ENCODE measurements at places on chromosomes 12 and 14.

DNA sequence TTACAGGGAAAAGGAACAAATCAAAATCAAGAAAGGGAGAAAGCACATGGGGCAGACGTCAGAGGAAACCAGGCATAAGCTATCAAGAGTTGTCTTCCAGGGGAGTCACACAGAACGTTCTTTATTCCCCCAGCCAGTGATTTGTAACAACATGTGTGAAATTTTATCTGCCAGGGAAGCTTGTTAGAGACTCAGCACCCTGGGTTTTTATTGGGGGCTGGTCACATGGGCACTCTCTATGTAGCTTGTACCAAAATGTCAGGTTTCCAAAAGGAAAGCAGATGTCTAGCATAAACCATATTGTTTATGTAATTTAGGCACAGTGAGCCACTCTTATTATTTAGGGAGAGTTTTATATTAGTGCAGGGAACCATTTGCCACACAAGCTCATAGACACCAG lies 440.4 kb upstream of the DCN start:
- DNase-seq: no peak

DNA sequence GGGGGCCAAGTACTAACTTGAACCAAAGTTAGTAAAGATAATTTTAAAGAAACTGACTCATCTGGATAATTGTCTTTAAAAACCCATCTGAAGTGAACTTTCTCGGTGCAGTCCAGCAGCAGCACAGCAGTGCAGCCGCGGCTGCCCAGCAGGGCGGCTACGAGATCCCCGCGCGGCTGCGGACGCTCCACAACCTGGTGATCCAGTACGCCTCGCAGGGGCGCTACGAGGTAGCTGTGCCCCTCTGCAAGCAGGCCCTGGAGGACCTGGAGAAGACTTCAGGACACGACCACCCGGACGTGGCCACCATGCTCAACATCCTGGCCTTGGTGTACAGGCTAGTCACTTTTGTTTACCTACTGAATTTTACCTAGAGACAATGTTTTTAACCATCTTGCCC lies 33.6 kb downstream of the KLC1 start:
- no peak for DNase-seq

GRCh38 chr12:48187916-48188695 lies 4.7 kb downstream of the CCDC184 start:
- DNase-seq: no peak

DNA sequence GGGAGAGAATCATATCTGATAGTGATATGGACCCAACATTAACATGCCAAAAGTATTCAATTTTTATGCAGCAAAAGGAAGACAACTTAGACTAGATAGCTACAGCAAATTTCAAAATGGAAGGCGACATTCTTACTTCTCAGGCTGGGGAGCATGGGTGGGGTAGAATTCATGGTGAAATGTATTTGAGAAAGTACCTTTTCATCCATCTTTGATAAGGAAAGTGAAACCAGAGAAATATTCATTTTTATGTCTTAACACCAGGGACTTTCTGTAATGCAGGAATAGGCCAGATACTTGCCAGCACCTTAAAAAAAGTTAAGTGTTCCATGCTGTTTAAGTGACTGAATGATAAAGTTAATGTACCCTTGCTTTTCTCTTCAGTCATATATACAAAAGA lies 13.4 kb downstream of the BTG1 start:
- no peak for DNase-seq

GRCh38 chr12:68227356-68227755 lies 1.7 kb upstream of the IL26 start:
- no peak for DNase-seq

GRCh38 chr12:114764510-114764909 lies 80.5 kb upstream of the TBX3 start:
- no peak for DNase-seq

GRCh38 chr12:113267621-113268020 lies 46.4 kb downstream of the TPCN1 start:
- DNase-seq: no peak

DNA sequence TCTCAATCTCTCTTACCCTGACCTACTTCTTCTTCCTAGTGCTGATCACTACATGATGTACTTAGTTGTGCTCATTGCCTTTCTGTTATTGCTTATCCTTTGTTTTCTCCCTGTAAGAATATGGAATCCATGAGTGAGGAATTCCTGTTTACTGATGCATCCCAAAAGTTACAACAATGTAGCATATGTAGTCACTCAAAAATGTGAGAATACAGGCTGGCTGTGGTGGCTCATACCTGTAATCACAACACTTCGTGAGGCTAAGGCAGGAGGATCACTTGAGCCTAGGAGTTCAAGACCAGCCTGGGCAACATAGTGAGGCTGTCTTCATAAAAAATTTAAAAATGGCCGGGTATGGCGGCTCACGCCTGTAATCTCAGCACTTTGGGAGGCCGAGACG lies 8.0 kb upstream of the WDR20 start:
- DNase-seq: no peak

DNA sequence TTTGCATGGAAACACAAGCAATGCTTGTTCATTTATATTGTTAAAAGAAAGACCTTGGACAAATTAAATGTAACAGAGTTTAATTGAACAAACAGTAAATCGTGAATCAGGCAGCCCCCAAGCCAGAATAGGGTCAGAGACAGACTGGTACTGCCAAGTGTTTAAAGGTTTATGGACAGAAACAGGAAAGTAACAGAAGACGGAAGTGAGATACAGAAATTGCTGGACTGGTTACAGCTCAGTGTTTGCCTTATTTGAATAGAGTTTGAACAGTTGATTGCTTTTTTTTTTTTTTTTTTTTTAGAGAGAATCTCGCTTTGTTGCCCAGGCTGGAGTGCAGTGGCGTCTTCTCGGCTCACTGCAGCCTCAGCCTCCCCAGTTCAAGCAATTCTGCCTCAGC lies 50.3 kb downstream of the DAO start:
- no peak for DNase-seq

- peak; percentile 66 for DNase-seq
These were observed 75.2 kb downstream of the LRRC74A start for GRCh38 chr14:76901171-76902055.

DNA sequence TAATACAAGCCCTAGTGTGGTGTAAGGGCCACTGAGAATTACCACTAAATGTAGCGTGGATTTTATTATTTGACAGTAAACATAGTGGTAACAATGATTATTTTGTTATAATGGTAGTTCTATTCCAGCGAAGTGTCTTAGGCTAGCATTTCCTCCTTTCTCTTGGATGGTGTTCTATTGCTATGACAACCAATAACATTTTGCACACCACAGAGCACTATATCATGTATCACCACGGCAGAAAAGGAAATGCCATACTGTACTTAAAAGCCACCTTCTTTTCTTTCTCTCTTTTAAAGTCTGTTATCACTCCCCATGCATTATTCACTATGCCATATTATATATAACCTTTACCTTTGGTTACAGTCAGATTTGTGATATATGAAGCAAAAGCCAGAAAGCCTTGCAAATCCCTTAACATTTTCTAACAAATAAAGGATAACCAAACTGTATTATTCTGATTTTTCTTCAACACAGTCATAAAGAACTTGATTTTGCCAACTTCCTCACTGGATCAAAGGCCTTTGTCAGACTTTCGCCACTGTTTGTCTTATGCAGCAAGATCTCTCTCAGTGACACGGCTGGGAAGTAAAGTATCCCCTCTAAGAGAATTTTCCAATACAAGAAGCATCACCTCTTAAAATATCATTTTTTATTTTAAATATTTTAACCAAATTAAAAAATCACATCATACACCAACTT lies 195.8 kb downstream of the FOXN3 start:
- no peak for DNase-seq

- peak; percentile 24 for DNase-seq
These were observed 23.5 kb downstream of the RDH12 start for GRCh38 chr14:67725171-67725570.

GRCh38 chr14:50008974-50009373 lies 107.4 kb downstream of the VCPKMT start:
- DNase-seq: no peak

GRCh38 chr12:130186651-130187268 lies 24.5 kb downstream of the FZD10 start:
- no peak for DNase-seq

DNA sequence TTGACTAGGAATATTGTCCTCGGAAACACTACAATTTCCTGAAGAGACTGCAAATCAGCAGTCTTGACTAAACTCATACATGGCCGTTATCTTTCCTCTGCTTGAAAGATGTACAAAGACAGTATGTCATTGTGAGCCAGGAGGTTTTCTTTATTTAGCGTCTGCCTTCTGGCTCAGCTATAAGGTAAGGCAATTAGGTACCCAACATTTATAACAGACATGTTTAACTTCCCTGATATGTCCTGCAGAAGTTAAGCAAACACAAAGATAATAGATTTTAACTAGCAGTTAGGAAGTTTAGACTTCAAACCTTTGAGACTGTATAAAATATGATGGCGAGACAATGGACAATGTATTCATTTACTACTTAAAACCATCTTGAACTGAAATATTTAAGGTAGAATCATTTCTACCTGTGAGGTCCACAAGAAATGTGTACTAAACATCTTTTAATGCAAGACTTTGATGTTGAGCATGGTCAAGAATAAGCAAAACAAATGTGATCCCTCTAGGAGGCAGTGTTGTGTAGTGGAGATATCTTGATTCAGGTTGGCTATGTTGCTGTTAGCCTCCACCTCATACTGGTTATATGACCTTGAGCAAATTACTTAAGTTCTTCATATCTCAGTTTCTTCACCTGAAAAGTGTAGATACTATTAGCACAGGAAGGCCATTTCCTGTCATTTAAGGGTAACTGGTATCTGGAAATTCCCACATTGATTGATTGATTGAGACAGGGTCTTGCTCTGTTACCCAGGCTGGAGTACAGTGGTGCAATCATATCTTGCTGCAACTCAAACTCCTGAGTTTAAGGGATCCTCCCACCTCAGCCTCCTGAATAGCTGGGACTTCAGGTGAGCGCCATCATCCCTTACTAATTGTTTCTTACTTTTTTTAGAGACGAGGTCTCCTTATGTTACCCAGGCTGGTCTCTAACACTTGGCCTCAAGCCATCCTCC lies 96.3 kb upstream of the EEA1 start:
- DNase-seq: peak; percentile 77

GRCh38 chr12:11718768-11719253 lies 69.3 kb downstream of the ETV6 start:
- no peak for DNase-seq

- no peak for DNase-seq
These were observed 176.5 kb downstream of the PIWIL1 start for GRCh38 chr12:130514149-130514551.

DNA sequence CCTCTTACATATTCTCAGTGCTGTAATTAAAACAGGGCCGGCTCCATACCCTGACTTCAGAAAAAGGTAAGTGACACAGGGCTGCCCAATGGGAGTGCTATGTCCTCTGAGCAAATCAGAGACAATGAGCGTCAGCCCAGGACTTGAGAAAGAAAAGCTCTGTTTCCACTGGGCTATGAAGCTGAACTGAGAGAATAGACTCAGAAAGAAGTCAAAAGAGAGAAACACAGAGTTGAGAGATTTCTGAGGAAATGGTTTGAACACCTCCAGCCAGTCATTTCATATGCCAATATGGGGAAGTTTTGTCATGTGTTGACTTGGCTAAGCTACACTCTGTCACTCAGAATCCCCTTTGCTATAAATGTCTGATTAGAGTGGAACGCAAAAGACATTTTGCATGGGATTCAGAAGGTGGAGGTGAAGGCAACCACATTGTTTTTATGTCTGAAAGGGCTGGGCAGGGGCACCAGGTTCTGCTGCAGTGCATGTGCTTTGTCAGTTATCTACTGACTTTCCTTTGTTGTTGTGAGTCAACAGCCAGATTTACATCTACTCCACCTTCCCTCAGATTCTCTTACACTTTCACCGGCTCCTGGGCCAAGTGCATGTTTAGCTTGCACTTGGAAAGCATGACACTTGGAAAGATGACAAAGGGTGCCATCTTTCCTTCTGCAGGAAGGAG lies 313.3 kb downstream of the DUSP6 start:
- no peak for DNase-seq

- DNase-seq: no peak
These were observed 31.7 kb upstream of the DYNC1H1 start for GRCh38 chr14:101932673-101933072.

GRCh38 chr12:41220931-41221330 lies 32.8 kb downstream of the PDZRN4 start:
- no peak for DNase-seq

GRCh38 chr12:46562625-46563225 lies 190.2 kb upstream of the SLC38A2 start:
- no peak for DNase-seq

DNA sequence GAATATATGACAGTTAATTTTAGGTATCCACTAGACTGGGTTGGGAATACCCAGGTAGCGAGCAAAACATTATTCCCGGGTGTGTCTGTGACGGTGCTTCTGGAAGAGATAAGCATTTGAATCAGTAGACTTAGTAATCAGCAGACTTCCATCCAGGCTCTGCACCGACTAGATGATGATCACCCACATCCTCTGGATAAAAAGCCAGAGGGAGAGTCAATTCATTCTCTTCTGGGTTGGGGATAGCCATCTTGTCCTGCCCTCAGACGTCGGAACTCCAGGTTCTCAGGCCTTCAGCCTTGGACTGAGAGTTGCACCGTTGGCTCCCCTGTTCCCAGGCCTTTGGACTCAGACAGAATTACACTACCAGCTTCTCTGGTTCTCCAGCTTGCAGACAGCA lies 168.0 kb downstream of the PHLDA1 start:
- DNase-seq: no peak

GRCh38 chr14:83556746-83557453 lies 1973.0 kb upstream of the FLRT2 start:
- no peak for DNase-seq

DNA sequence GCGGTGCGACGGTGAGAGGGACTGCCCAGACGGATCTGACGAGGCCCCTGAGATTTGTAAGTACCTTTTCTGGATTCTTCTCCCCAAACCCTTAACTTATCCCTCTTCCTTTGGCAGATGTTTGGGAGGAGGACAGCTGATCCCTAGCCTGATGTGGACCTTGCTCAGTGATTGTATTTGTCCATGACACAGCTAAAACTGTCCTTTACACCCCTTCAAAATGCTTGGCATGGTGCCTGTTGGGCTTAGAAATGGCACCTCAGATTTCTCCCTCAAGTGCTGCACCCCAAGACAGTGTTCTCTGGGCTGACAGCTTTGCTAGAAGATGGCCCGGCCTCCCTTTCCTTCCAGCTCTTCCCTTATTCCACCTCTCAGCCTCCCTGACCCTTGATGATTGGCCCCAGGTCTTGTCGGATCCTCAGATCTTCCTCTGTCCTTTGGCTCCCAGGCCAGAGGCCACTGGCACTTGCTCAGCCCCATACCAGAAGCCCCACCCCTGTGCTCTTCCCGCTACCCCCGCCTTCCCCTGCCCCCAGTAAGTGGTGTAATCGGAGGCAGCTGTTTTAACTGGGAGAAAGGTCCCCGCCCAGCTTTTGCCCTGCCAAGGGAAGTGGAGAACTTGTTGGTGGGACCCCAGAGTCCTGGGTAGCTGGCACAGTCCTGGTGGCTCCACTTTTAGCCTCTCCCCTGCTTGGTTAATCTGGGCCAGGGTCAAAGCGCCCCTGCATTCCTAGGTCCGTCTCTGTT lies 8.7 kb downstream of the LRP1-AS start:
- no peak for DNase-seq

GRCh38 chr14:96130391-96130790 lies 74.2 kb upstream of the BDKRB2 start:
- no peak for DNase-seq

Data from T47D (cell line).